ENCODE measurements at places on chromosomes 7 and 10.

GRCh38 chr10:22760025-22760424 is 45.6 kb upstream of the PIP4K2A start:
- peak; percentile 6 for DNase-seq

- DNase-seq, result peak; percentile 93
These were observed 70.4 kb downstream of the HERPUD2 start for GRCh38 chr7:35624299-35625186.

- peak; percentile 60 for DNase-seq
These were observed 15.8 kb downstream of the PODXL start for GRCh38 chr7:131540491-131541162.

DNA sequence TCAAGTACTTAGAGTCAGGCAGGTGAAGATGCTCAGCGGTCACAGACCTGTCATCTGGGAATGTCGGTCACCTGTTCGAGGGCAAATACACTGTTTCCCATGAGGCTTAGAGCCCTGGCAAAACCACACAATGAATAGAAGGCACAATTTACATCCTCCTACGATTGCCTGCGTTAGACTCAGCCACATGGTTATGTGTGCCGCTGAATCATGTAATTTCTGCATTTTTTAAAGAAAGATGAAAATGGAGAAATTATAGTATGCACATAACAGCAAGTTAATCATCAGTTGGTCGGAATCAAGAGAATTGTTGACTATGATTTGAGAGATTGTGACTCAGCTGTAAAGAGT is 158.2 kb downstream of the ADARB2 start:
- no peak for DNase-seq

DNA sequence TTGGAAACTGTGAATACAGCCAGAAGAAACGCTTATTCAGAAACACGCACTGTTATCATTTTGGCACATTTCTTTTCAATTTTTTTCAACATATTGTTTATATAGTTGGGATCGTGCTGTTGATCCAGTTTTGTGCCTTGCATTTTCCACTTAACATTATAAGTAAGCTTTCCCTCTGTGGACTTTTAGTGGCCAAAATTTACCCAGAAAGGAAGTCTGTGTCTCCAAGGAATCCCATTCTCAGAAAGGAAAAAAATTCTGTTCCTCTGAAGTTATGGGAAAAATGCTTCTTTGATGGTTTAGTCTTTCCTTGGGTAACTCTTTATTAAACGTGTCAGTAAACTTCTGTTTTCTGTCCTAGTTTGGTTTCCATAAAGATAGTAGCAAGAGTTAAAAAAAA is 280.0 kb downstream of the REEP3 start:
- DNase-seq, result no peak

GRCh38 chr7:28114056-28114455 is 66.5 kb downstream of the JAZF1 start:
- no peak for DNase-seq

DNA sequence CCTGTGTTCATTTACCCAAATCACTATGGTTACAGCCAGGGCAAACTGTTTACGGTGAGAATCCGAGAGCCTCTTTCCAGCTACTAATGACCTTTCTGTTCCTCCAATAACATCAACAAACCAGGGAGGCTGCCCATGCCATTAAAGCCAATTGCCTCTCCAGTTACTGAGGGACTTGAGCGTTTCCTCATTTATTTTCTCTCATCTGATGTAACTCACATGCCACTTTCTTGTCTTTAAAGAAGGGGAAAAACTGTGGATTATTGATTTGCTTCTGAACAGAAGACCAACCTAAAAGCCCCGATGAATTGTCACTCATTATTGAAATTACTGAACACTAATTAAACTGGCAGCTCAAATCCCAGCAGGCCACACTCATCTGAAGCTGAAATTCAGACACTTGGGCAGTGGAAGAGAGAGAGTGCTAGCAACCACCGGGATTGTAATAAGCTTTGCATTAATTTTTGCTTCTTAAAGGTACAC is 595.8 kb upstream of the MKI67 start:
- DNase-seq, result peak; percentile 14

GRCh38 chr7:137968890-137969289 is 33.0 kb downstream of the CREB3L2 start:
- no peak for DNase-seq

DNA sequence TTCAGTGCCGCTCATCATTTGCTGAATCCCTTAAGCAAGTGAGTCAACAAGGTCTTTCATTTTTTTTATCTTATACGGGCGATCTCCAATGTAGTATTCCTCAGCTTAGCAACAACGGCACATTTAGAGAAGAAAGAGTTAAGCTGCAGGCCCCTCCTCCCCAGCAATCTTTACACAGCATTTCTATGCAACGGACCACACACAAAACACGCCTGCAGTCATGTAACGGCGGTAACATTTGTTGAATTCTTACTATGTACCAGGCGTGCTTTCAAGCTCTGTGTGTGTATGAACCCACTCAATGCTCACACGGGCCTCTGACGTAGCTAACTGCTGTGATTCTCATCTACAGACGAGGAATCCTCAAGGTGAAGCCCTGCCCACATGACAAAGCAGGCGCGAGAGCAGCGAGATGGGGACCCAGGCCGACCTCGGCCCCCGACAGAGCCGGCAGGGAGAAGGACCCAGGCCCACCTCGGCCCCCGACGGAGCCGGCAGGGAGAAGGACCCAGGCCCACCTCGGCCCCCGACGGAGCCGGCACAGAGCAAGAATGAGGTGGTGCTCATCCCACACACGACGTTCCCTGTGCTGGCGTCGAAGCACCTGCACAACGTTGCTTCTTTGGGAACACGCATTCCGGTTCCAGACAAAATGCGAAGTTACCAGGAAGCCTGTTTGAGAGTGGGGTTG is 240.7 kb downstream of the ZMYND11 start:
- no peak for DNase-seq

GRCh38 chr7:147153571-147153970 is 1037.0 kb downstream of the CNTNAP2 start:
- no peak for DNase-seq

GRCh38 chr7:1703441-1703840 is 33.4 kb downstream of the ELFN1 start:
- peak; percentile 45 for DNase-seq

DNA sequence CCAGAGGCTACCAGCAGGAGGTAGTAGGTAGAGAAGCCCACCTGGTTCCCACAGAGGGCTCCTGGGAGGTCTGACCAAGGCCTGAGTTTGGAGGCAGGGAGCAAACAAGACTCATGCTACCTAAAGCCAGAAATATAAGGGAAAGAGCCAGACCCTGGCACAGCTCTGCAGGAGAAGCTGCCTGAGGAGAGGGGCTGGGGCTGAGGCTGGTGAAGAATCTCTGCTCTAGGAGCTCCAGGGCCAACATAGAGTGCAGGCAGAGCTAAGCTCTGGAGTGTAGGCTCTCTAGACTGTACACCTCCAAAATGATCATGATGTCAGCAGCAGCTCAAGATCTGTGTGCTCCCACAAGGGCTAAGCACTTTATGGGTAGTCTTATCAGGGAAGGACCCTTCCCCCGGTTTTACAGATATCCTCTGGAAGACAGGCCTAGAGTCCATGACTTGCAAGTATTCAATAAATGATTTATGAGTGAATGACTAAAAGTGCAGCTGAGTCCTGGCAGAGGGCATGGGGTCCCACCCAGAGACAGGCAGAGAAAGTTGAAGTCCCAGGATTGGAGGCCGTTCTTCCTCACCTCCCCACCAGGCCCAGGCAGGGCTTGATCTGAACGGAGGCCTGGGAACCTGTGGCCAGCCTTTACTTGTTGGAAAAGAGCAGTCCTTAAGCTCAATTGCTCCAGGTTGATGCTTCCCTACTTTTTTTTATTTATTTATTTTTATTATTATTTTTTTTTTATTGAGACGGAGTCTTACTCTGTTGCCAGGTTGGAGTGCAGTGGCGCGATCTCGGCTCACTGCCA is 71.5 kb upstream of the LRRC4 start:
- no peak for DNase-seq

DNA sequence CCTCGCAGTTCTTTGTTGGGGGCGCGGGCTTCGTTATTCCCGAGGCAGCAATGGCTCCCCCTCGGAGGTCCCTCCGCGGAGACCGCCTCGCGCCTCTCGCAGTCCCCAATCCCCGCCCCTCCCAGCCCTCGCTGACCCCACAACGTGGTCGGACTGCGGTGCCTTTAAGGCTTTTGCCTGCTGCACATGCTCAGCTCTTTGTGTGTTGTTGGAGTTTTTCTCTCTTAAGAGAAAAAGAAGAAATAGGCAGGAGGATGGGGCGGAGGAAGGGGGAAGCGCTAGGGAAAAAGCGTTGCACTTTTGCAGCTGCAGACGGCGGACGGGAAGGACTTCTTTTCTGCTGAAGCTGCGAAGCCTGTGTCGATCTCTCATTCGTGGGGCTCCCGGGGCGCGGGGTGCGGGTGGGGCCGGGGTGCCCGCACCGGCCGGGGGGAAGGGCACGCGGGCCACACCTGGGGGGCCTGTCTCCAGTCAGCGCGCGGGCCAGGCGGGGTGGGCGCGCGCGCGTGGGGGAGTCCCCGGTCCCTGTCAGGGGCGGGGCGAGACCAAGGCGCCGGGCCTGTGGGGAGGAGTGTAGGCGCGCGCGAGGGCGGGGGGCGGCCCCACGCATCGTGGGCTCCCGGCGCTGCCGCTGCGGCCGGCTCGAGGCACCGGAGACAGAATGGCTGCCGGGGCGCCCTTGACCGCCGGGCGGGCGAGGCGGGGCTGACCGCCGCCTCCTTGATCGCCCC is 445 bp upstream of the ATRNL1 start:
- peak; percentile 83 for DNase-seq

GRCh38 chr7:155962191-155962967 is 150.1 kb upstream of the SHH start:
- DNase-seq, result no peak

DNA sequence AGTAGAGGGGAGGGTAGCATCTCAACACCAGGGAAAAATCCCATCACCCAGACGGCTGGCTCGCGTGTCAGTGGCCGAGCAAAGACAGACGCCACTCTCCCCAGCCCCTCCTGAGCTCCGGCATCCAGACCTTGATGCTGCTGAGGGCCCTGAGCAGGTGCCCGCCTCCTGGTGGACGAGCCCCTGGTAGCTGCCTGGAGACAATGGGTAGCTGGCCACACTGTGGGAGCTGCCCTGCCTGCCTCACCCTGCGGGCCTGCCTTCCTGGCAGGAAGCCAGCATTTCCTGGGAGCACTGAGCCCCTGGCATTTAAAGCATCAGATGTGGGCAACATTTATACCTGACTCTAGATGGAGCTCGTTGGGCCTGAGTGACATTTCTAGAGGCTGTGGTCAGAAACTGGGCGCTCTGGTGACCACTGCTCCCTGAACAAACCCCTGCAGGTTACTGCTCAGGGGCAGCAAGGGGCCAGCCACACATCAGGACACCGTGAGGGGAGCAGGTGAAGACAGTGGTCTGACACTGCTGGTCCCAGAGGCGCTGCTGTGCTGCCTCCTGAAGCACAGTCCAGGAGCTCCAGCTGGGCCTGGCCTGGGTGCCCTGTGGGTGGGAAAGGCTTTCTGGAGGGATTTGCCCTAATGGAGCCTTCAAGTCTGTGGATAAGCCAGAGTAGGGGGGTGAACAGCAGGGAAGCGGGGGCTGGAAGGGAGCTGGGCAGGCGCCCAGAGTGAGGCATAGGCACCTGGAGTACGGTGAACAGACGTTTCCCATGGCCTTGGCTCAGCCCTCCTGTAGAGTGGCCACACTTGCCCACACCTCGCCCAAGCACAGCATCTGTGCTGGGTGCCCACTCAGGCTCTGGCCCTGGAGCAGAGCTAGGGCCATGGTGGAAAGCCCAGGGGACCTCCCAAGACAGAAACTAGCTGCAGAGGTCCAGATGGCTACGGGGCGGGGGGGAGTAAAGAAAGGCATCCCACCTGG is 138.7 kb downstream of the MAPK8 start:
- peak; percentile 54 for DNase-seq

DNA sequence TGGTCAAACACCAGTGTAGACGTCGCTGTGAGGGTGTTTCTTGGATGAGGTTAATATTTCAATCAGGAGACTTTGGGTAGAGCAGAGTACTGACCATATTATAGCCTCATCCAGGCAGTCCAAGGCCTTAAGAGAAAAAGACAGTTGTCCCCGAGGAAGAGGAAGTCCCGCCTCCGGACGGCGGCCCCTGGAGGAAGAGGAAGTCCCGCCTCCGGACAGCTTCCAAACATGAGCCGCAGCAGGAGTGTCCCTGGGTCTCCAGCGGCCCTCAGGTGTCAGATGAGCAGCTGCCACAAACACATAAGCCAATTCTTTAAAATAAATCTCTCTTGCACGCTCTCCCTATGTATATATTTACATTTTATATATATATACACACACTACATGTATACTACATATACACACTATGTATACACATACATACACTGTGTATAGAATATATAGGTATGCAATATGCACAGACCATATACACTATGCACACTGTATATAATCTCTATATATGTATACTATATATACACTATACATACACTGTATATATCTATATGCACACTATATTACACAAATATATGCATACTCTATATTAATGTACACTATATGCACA is 37.5 kb downstream of the PWWP2B start:
- DNase-seq, result no peak

DNA sequence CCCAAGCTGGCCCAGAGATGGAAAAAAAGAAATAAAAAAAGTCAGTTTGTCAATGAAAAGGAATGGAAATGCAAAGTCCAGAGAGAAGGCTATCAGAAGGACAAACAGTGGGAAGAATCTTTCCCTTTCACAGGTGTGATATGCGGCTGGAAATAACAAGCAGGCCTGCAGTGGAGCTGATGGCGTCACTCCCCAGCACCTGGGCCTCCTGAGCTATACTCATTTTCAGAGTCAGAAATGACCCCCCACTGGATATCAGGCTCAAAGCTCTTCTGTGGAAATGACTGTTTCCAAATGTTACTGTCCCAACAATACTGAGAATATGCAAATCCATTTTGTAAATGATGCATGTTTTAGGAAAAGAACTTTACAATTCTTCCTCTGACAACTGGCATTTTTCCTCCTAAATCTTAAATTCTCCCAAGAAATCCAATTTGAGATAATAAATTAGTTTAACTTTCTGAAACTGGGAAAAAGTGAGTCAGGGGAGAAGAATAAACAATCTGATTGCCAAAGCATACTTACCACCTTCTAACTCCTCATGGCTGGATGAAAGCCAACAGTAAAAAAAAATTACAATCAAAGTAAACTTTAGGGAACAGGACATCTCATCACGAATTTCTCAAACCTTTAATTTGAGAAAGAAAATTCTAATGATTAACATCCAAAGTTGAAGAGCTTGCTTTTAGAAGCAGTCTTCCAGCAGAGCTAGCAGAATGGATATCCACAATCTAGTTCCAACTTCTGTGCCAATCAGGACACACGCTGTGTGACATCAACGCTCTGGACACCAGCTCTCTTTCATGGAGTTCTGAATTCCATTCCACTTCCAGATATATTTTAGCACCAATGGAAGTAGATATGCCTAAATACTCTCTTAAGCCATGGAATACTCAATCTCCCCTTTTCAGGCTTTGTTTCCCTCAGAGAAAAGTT is 5.3 kb upstream of the CUZD1 start:
- peak; percentile 40 for DNase-seq

DNA sequence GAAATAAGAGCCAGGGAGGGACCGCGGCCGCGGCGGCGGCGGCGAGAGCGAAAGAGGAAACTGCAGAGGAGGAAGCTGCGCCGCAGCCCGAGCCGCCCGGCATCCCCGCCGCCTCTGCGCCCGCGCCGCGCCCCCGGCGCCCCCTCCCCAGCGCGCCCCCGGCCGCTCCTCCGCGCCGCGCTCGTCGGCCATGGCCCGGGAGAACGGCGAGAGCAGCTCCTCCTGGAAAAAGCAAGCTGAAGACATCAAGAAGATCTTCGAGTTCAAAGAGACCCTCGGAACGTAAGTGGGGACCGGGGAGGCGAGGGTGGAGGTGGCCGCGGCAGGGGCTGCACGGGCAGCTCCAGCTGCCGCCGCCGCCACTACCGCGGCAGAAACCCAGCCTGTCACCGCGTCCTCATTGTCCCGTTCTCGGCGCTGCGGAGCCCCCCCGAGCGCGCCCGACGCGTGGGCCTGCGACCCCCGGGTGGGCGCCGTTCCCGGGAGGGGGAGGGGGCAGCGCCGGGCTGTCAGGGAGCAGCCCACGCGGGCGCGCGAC is 351 bp downstream of the CAMK1D start:
- DNase-seq, result no peak

Data from mesendoderm (in vitro differentiated cells).